ENCODE measurements at places on chromosomes 5 and 9.

- no peak for DNase-seq
Measured at GRCh38 chr5:137269274-137269673, 229.9 kb downstream of the SPOCK1 start.

DNA sequence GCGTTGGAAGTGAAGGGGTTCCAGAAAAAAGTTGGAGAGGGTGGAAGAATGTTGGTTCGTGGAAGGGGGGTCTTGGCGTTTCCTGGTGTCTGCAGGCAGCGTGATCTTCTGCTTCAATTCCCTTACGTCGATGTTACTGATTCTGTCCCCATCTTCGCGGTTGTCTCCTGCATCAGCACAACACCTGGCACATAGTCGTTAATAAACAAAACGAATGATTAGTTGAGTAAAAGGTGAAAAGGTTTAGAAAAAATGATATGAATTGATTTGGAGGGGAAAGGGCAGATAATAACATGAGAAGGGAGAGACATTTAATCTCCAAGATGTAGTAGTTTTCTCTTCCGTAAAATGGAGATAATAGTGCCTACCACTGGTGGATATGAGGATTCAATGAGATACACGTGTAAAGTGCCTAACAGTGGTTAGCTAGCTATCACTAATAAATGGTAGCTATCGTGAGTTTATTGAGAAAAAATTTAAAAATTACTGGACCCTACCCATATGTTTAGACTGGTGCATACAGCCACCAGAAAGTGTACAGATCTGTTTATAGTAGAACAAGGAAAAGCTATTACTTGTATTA is 556 bp downstream of the MTREX start:
- no peak for DNase-seq

GRCh38 chr5:123273984-123274383 is 149.2 kb downstream of the CEP120 start:
- no peak for DNase-seq

DNA sequence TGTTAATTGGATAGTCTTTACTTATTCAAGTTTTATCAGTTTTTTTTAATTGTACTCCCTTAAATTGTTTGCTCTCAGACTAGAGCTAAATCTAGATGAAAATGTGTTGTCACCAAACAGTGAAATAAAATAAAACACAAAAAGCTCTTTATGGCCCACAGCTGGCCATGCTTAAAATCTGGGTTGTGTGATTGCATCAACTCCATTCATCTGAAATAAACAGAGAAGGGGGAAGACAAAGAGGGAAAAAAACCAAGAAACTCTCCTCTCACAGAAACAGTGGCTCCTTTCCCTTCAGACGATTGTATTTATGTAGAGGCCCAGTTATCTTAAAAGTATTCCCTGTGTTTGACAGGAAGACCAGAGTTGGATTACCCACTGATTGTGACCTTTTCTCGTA is 422.4 kb downstream of the IRX1 start:
- DNase-seq = no peak

DNA sequence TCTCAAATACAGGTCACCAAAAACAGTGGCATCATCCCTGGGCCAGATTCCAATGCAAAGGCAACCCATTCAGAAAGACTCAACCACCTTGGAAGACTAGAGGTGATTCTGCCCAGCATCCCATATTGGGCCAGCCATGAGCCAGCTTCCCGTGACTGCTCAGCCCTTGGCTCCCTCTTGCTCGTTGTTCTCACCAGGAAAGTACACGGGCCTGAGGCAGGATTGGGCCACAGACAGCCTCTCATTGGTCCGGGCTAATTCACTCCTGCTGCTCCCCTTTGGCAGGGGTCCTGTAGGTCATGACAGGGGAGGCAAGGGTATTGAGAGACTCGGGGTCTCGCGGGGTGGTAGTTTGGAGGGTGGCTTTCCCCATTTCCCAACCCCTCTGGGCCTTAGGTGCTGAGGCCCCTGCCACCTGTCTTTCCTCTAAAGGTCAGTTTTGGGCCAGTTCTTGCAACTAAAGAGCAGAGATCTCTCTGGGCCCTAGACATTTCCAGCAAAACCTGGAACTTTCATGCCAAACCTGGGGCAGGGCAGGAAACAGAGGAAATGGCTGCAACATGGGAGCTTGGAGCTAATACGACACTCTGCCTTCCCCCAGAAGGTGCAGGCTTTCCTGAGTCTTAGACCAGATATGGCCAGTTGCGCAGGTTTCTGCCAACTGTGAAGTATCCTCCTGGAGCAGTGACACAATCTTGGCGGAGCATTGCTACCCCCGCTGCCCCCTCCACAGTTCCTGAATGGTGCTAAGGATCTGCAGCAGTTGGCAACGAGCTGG is 22.0 kb upstream of the FGFR4 start:
- DNase-seq = no peak

DNA sequence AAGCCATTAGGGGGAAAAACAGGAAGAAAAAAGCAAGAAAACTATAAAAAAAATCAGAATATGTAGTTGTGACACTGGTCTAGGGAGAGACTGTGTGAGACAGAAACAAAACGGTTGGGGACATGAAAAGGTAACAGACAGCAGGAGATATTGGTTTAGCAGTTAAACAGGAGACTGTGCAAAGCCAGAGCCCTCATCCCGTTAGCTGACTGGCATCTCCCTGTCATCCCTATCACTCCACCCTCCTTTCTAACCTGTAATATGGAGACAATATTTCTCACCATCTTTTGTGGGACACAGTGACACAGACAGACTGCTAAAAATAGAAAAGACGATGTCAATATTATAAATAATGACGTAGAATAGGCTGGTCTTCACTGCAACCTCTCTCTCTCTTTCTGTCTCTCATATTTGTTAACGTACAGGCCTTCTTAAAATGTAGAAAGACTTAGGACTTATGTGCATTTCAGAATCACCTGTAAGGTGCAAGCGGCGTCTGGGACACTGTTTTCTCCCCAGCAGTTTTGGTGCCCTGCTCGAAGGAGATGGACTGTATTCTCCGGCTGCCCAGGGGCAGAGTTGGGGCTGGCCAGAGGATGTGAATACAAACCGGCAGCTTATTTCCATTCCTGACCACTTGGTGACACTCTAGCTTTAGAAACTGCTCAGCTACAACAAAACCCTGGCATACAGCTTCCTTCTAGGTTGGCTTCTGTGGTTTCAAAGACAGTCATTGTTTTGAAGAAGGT is 190.6 kb downstream of the MAT2B start:
- peak; percentile 21 for DNase-seq

DNA sequence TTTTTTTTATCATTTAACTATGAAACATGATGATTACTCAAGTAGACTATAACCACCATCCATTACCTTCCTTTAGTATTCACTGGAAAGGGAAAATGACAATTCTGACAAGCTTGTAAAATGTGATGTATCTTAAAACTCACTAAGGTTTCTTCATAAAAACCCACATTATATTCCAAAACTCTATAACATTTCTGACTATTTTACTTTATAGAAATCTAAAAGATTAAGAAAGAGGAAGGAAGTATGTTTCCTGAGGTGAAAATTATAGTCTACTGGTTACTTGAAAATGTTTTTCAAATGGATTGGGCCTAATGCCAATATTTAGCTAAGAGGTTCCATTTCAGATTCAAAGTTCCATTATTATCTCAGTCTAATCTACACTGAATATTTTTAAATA is 1982.2 kb upstream of the C9orf72 start:
- no peak for DNase-seq

- no peak for DNase-seq
Measured at GRCh38 chr5:134153657-134154056, 23.1 kb downstream of the SKP1 start.

- no peak for DNase-seq
Measured at GRCh38 chr5:74261866-74262265, 378.7 kb downstream of the ENC1 start.

DNA sequence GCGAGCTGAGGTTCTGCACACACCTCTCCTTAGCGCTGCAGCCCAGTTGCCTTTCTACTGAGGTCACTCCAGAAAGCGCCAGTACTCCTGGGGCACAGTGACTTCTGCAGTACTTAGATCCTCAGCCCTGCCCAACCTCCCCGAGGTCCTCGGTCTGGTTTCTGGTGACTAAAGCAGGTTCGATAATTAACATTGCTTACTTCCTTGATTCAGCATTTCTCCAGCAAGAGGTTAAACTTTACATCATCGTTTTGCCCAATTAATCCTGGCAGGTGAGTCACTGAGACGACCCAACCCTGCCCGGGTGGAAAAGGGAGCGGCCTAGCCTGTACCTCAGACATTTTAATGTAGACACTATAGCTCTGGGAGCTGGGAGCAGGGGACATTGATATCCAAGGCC is 77.6 kb downstream of the PLAC8L1 start:
- DNase-seq = no peak

Data from AG04449 (cell line).